Mesenchymal stem cell (in vitro differentiated cells and primary cell): ENCODE measurements at places on chromosomes 1 and 21.

DNA sequence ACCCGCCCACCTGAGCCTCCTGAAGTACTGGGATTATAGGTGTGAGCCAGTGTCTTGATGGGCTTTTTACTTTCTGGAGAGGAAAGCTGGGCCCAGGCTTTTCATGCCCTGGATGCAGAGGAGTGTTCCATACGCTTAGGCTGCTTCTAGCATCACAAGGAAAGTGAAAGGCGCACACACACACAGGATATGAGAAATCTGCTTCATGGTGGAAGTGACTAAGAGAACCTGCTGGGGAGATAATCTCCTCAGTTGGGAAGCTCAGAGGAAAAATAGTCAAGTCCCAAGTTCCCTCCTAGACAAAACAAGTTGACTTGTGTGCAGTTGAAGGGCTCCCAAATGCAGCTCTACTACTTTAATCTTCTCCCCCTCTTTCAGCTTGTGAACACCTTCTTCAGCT lies 2.2 kb downstream of the NUDC start:
- no peak overlapping the region for H3K27ac ChIP-seq
- no peaks in the 10 kb centered on the region for H3K27me3 ChIP-seq
- peak; percentile 34 for DNase-seq
- peaks cover 6% of the 10 kb centered on the region for H3K4me1 ChIP-seq

DNA sequence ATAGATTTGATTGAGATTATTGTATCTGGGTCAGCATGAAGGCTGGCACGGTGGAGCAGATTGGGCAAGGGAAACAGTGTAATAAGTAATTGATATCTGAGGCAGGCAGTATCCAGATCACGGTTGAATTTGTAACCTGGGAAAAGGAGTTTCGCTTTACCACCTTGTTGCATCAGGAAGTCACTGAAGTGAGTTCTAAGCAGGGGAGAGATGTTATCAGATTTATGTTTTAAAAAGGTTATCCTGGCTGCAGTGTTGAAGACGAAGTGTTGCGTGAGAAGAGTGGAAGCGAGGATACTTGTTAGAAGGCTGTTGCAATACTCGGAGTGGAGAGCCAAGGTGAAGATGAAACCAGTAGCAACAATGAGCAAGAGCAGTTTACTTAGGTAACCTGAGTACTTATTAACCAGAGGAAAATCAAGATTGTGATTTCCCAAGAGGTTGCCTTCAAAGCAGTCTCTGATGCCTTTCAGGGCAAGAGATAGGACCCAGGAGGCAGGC lies 77.8 kb downstream of the LHX9 start:
- H3K27me3 ChIP-seq = no peaks in the 10 kb centered on the region
- no peak overlapping the region for H3K27ac ChIP-seq
- DNase-seq = no peak
- H3K4me3 ChIP-seq = no peak overlapping the region
- H3K36me3 ChIP-seq = no peaks in the 10 kb centered on the region

- DNase-seq = peak; percentile 74
- peaks cover 45% of the 10 kb centered on the region for H3K4me1 ChIP-seq
- H3K36me3 ChIP-seq = no peaks in the 10 kb centered on the region
- H3K4me3 ChIP-seq = no peak overlapping the region
These were observed 82.3 kb downstream of the ITPKB start for GRCh38 chr1:226656601-226657277.

- no peak overlapping the region for H3K27ac ChIP-seq
- no peak overlapping the region for H3K4me3 ChIP-seq
- DNase-seq = no peak
- no peaks in the 10 kb centered on the region for H3K4me1 ChIP-seq
These were observed 13.5 kb upstream of the SUMO3 start for GRCh38 chr21:44831227-44831860.

GRCh38 chr1:190098107-190098506 lies 379.6 kb downstream of the BRINP3 start:
- no peak overlapping the region for H3K27ac ChIP-seq
- H3K36me3 ChIP-seq = no peaks in the 10 kb centered on the region
- H3K4me1 ChIP-seq = no peaks in the 10 kb centered on the region
- no peak for DNase-seq
- H3K4me3 ChIP-seq = no peak overlapping the region

DNA sequence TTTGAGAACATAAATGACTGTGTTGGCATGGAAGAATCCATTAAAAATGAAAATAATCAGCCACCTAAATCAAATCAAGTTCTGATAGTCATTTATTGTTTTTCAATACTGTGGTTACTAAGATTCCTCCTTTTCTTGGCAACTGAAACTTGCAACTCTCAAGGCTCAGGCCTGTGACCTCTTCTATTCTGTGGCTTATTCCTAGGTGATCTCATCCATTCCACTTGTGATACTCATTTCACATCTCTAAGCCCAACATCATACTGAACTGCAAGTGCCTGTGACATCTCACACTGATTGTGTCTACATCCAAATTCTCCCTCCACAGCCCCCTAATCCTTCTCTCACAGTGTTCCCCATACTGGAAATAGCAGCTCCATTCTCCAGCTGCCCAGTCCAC lies 4.8 kb upstream of the ST6GALNAC5 start:
- H3K27me3 ChIP-seq = peaks cover 42% of the 10 kb centered on the region
- DNase-seq = peak; percentile 0
- H3K27ac ChIP-seq = no peak overlapping the region

GRCh38 chr21:25895565-25896205 lies 160.9 kb downstream of the GABPA start:
- peak; percentile 60 for DNase-seq
- no peaks in the 10 kb centered on the region for H3K27me3 ChIP-seq
- H3K36me3 ChIP-seq = peaks cover 17% of the 10 kb centered on the region

GRCh38 chr21:32858628-32859027 lies 87.1 kb upstream of the PAXBP1 start:
- H3K36me3 ChIP-seq = no peaks in the 10 kb centered on the region
- H3K27me3 ChIP-seq = no peaks in the 10 kb centered on the region
- no peak overlapping the region for H3K4me3 ChIP-seq
- H3K4me1 ChIP-seq = peaks cover 2% of the 10 kb centered on the region

GRCh38 chr1:90133133-90133532 lies 138.2 kb downstream of the ZNF326 start:
- H3K4me3 ChIP-seq = no peak overlapping the region
- H3K4me1 ChIP-seq = no peaks in the 10 kb centered on the region
- no peak overlapping the region for H3K27ac ChIP-seq
- DNase-seq = peak; percentile 10

GRCh38 chr1:111656086-111657017 lies 36.8 kb downstream of the RAP1A start:
- peak; percentile 71 for DNase-seq
- H3K4me3 ChIP-seq = no peak overlapping the region
- H3K4me1 ChIP-seq = peaks cover 2% of the 10 kb centered on the region
- no peaks in the 10 kb centered on the region for H3K27me3 ChIP-seq

DNA sequence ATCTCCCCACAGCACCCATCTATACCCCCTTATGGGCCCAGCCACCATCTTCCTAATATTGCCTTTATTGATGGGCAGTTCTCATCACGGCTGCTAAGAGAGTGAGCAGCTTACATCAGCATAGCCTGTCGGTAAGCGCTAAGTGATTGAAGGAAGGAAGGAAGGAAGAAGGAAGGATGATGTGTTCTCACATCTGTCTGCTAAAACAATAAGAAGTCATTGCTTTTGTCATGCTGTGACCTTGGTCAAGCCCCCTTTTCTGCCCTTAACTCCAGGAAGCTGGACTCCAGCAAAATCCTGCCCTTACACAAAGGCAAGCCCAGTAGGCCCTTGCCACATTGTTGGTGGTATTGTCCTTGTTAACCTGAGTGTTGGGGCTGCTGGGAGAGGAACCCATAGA lies 165.0 kb downstream of the ETS2 start:
- H3K27me3 ChIP-seq = peaks cover 41% of the 10 kb centered on the region
- H3K4me3 ChIP-seq = no peak overlapping the region
- no peaks in the 10 kb centered on the region for H3K36me3 ChIP-seq
- no peak overlapping the region for H3K27ac ChIP-seq
- H3K4me1 ChIP-seq = peaks cover 5% of the 10 kb centered on the region
- no peak for DNase-seq

GRCh38 chr21:38346286-38346685 lies 89.5 kb downstream of the KCNJ15 start:
- H3K27me3 ChIP-seq = no peaks in the 10 kb centered on the region
- H3K4me3 ChIP-seq = no peak overlapping the region
- H3K36me3 ChIP-seq = no peaks in the 10 kb centered on the region
- peaks cover 12% of the 10 kb centered on the region for H3K4me1 ChIP-seq
- no peak for DNase-seq

DNA sequence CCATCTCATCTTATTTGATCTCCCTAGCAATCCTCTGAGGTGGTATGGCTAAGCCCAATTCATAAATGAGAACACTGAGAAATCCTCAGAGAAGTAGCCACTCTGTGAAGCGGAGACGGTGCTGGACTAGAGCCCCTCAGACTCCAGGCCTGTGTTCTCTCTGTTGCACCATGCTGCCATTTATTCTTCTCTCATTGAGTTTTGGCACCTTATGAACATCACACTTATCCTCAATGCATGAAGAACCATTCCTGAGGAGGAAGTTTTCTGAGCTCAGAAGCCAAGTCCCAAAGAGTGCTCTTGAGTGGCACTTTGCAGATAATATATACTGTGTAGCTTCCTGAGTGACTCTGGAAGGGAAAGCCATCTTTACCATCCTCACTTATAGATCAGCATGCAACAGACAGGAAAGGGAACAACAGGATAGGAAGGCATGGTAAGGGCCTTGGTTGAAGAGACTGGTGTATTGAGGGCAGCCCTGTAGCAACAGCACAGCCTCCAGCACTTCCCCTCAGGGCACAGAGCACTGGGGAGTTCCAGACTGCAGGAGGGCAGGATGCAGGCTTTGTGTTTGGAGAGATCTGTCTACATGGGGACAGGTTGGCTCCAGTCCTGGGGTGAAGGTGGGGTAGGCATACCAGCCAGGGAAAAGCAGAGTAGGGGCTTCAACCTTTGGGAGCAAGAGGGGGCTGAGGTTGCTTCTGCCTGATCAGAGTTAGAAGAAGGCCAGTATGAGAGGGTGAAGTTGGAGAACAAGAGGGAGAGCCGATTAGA lies 1.6 kb upstream of the CRNN start:
- no peaks in the 10 kb centered on the region for H3K36me3 ChIP-seq
- H3K27ac ChIP-seq = no peak overlapping the region
- H3K27me3 ChIP-seq = peaks cover 22% of the 10 kb centered on the region
- no peak for DNase-seq
- H3K4me3 ChIP-seq = no peak overlapping the region
- H3K4me1 ChIP-seq = no peaks in the 10 kb centered on the region

DNA sequence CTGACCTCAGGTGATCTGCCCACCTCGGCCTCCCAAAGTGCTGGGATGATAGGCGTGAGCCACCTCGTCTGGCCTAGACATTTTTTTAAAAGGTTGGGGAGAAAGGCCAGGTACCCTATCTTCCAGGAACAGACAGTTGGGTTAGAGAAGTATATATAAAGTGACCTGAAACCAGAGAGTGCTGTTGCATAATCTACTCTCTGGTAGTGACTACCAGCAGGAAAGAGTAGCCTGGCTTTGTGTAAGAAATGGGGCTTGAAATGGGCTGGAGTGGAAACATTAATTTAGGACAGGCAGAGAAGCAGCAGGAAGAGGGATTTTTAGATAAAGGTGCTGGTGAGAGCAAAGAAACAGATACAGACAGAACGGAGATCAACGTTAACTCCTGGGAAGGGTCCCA lies 125.8 kb upstream of the HOOK1 start:
- H3K4me1 ChIP-seq = peaks cover 2% of the 10 kb centered on the region
- H3K36me3 ChIP-seq = no peaks in the 10 kb centered on the region
- H3K27me3 ChIP-seq = no peaks in the 10 kb centered on the region
- no peak overlapping the region for H3K4me3 ChIP-seq

- DNase-seq = no peak
- H3K4me1 ChIP-seq = no peaks in the 10 kb centered on the region
- no peak overlapping the region for H3K4me3 ChIP-seq
- no peak overlapping the region for H3K27ac ChIP-seq
- no peaks in the 10 kb centered on the region for H3K27me3 ChIP-seq
These were observed 428.9 kb downstream of the SIPA1L2 start for GRCh38 chr1:232201024-232201423.

- no peaks in the 10 kb centered on the region for H3K4me1 ChIP-seq
- H3K36me3 ChIP-seq = no peaks in the 10 kb centered on the region
- no peak overlapping the region for H3K4me3 ChIP-seq
- no peak overlapping the region for H3K27ac ChIP-seq
These were observed 264.8 kb downstream of the C1orf94 start for GRCh38 chr1:34441259-34442069.

DNA sequence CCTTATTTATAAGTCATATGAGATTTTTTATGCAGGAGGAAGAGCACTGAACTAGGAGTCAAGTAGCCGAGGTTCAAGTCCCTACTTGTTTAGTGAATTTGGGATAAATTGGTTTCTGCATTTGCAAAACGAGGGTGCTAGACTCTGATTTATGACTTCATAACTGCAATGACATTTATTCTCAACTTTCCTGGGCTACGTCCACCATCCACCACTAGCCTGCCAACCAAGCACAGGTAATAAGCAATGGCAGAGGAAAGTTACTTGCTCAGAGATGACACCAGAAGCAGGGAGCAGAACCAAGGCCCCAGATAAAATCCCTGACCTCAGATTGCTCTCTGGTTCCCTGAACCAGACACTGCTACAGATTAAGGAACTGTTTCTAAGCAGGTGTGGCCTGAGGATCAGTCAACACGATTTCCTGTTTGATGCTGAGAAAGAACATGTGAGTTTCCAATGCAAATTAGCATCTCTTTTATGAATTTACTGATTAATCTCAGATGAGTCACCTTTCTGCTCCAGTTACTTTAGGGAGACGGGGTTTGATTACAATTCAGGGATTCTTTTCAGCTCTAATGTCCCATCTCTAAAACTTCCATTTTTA lies 52.7 kb downstream of the PLPP3 start:
- H3K4me3 ChIP-seq = no peak overlapping the region
- H3K27ac ChIP-seq = no peak overlapping the region
- no peaks in the 10 kb centered on the region for H3K36me3 ChIP-seq
- peaks cover 2% of the 10 kb centered on the region for H3K4me1 ChIP-seq
- H3K27me3 ChIP-seq = no peaks in the 10 kb centered on the region
- no peak for DNase-seq

GRCh38 chr1:69533343-69533742 lies 34.4 kb upstream of the LRRC7 start:
- no peak overlapping the region for H3K27ac ChIP-seq
- H3K4me3 ChIP-seq = no peak overlapping the region
- no peaks in the 10 kb centered on the region for H3K4me1 ChIP-seq

DNA sequence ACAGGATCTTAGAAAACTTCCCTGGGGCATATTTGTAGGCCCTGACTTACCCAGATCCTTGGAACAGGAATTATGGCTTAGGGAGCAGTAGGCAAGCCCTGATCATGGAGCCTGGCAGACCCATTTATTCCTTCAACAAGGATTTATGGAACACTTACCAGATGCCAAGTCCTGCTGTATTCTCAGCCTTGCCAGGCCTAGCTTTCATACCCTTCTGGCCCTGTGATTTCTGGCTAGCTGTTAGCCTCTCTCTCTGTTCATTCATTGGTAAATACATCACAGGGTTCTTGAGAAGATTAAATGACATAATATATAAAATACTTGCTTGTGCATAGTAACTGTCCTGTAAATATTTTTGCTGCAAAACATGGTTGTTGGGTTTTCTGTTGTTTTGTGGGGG lies 32.4 kb upstream of the SRP9 start:
- H3K4me3 ChIP-seq = no peak overlapping the region
- DNase-seq = no peak
- peaks cover 14% of the 10 kb centered on the region for H3K4me1 ChIP-seq
- H3K27me3 ChIP-seq = peaks cover 5% of the 10 kb centered on the region
